ENCODE measurements at places on chromosomes 11 and 22.
A peak's percentile ranks its signal among the peaks of the same experiment; 100 is the strongest.

DNA sequence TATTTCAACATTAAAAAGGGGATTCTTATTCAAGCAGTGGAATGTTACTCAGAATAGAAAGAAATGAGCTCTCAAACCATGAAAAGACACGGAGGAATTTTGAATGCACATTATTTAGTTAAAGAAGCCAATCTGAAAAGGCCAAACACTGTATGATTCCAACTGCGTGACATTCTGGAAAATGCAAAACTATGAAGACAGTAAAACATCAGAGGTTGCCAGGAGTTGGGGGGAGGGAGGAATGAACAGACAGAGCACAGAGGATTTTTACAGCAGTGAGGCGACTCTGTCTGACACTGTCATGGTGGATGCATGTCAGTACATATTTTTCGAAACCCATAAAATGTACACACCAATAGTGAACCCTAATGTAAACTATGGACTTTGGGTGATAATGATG lies 22.9 kb upstream of the THY1 start:
- DNase-seq, result no peak

GRCh38 chr11:59542142-59542810 lies 30.9 kb downstream of the OR4D9 start:
- DNase-seq, result no peak

GRCh38 chr22:45237065-45237990 lies 3.4 kb downstream of the KIAA0930 start:
- no peak for DNase-seq

- no peak for DNase-seq
Measured at GRCh38 chr22:47287516-47287915, 525.1 kb downstream of the TBC1D22A start.

DNA sequence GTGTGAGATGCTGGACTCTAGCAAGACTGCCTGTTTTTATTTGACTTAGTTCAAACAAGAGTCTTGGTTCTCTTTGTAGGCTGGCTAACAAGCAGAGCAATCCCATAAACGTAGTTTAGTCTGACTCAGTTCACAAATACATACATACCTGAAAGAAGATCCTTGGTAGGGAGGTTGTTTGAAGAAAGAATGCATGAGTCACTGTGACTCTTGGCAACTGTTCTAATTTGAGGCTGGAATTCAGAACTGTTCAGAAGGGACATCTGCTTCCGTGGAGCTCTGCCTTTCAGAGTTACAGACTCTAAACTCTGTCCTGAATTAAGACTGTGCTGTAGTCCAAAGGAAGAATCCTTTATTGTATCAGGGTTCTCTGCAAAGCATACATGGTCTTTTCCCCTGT lies 32.2 kb downstream of the C2CD3 start:
- DNase-seq, result no peak

DNA sequence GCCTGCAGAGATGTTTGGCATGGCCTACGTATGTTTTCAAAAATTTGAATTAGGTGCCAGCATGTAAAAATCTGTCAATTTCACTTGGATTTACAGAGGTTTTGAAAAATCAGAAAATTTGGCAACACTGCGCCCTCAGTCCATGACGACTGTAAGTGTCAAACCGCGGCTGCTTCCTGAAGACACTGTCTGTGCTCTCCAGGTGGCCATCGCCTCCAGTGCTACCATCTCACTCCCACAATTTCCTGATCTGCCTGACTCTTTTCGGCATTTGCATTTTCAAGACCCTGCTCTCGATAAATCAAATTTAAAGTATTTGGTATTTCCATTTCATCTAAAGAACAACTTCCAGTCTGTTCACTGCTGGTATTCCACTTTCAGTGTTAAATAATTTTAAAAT lies 34.6 kb downstream of the VSIG10L2 start:
- no peak for DNase-seq

DNA sequence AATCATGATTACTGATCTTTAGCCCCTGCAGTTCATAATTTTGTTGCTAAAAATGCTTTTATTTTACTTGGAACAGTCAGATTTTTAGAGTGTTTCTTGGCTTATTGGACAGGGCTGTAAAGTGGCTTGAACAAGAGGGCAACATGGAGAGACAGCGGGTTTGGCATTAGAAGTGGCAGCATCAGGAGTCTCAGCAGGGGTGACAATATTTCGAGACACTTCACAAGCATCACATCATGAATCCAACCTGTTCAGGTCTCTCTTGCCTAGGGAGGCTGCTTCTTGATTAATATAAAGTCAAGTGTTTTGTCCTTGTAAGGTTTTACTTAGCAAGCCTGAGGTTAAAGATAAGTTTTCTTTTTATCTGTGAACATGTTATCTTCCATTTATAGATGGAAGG lies 2249.5 kb downstream of the LRRC4C start:
- DNase-seq, result no peak

GRCh38 chr11:120547811-120548681 lies 36.5 kb downstream of the GRIK4 start:
- DNase-seq, result peak; percentile 15

DNA sequence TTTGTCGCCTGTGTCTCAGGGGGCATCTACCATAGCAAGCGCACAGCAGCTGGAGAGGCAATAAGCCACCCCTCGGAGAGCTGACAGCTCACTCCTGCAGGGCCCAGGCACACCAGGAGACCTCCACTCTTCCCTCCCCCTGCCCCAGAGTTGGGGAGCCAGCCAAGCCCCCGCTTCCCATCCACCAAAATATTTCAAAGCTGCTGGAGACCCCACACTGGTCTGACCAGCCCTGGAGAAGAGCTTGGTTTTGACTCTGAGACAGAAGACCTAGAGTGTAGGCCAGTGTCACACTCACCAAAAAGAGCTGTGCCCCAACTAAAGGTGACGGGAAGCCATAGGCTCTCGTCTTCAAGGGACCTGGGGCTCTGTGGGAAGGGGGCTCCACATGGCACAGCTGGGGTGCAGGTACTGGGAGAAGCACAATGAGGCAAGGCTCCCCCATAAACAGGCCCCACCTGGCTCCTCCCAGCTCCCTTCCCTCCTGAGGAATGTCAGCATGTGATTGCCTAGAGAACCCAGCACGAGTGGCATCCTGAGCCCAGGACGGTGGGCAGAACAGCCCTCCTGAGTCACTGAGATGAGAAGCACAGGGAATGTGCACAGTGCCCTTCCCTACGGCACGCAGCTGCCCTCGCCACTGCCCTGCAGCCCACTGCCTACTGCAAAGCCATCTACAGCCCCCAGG lies 5.8 kb upstream of the GNAZ start:
- no peak for DNase-seq

DNA sequence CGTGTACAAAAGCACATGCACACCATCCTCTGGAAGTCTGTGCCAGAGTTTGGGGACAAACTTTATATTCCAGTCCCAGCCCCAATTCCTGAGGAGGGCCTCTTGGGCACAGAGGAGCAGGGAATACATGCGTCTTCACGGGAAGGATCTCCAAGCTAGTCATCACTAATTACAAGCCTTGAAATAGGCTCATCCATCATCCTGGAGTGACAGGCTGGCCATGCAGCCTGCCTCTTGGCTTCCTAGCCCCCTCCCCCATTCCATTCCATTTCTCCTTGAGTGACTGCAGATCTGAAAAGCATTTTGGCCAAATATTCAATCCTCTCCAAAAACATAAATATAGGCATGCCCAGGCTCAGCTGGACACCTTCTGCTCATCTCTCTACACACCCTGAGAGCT lies 24.8 kb downstream of the SERPING1 start:
- DNase-seq, result no peak

DNA sequence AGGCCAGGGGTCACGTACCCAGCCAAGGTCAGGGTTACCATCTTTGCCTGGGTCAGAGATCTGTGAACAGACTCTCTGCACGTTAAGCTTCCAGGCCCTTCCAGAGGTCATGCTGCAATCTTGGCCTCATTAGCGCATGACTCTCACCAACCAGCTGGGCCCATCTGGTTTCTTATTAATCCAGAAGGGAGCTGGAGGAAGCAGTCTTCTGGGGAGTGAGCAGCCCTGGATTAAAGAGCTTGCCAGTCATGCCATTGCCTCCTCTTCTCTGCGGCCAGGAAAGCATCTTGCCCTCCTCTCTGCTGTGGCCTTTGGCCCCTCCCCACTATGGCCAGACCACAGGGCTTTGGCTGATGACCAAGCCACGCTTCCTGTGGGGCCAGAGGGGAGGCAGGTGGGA lies 57.4 kb downstream of the CHST1 start:
- no peak for DNase-seq

DNA sequence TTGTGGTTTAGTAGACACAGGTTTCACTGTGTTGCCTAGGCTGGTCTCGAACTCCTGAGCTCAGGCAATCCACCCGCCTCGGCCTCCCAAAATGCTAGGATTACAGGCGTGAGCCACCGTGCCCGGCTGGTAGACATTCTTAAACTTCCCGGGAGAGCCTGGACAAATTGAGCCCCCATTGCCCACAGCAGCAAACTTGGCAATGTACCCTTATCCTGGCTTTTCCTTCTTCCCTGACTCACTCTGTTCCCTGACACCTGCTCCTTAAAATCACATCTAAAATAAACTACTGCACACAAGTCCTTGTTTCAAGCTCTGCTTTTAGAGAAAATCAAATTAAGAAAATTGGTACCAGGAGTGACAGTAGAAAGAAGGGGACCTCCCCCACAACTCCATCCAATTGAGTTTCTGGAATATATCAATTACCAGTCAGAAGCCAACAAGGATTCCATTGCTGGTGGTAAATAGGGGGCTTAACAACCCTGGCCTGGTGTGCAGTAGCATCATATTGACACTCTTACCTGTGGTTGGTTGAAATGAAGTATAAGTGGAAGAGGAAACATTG lies 7.4 kb upstream of the MCHR1 start:
- no peak for DNase-seq

GRCh38 chr11:109390752-109391151 lies 31.2 kb upstream of the C11orf87 start:
- DNase-seq, result no peak

GRCh38 chr11:6927030-6927617 lies 898 bp downstream of the ZNF215 start:
- peak; percentile 32 for DNase-seq

- DNase-seq, result no peak
Measured at GRCh38 chr11:63489879-63490278, 1.1 kb downstream of the PLAAT5 start.

DNA sequence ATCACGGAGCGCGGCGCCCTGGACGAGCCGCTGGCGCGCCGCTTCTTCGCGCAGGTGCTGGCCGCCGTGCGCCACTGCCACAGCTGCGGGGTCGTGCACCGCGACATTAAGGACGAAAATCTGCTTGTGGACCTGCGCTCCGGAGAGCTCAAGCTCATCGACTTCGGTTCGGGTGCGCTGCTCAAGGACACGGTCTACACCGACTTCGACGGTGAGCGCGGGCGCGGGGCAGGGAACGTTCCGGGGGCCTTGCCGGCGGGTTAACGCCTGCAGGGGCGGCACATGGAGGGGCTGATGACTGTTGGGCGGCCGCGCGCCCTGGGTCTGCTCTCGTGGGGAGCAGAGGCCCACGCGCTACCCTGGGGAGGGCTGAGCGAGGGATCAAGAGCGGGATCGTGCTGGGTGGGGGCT lies 1.0 kb downstream of the PIM3 start:
- DNase-seq, result no peak

DNA sequence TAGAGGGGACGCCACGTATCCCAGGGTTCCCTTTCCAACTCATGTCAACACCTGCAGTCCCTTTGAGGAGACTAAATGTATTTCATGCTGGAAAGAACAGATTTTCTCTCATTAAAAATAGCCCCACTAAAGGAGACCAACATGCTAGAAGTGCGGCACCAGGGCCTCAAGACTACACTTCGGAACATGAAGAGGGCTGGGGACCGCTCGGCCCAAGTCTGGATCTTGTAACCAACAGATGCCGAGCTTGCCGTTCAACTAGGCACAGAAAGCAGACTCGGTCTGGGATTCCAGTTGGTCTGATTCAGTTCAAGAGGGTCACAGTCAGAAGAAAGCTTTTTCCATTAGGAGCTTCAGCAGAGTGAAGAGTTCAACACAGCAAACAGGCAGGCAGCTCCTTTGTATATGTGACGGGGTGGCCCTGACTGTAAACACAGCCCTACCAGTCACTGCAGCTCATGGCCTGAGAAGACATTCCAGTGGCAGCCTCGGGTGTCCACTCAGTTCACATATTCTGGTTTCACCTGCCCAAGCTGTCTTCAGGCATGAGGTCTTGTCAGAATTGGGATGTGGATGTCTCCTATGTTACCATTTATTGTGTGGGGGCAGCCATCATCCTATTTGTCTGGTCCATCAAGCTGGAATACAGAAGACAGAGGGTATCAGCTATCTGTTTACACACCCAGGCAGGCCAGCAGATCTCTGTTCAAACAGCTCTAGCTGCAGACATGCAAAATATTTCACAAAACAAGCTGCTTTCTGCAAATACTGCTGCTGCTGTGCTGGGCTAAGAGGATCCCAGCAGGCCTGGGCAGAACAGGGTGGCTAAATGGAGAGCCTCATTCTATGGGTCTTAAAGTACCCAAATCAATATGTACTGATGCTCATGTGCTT lies 8.8 kb downstream of the RIC8A start:
- DNase-seq, result no peak

DNA sequence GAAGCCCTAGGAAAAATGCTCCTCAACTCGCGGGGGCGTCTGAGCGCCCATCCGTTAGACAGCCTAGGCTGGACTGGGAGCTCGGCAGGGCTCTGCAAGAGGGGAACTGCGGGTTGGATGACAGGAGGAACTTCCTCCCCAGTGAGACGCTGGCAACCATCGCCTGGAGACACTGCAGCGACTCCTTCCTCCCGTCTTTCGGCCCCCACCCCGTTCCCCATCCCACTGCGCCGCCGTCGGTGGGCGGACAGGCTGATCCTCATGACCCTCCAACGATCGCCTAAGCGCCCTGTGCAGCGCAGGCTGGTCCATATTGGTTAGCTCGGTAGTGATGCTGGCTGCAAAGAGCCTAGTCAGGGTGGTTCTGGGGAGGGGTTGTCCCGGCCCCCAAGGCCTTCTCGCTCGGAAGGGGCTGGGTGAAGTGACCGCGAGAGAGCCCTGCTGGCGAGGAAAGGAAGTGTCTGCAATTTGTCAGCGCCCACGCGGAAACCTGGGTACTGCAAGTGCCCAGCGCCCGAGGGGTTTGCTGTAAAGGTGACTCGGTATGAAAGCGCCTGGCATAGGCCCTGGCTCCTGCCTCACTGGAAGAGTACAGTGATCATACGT lies 638 bp downstream of the NRGN start:
- peak; percentile 43 for DNase-seq

DNA sequence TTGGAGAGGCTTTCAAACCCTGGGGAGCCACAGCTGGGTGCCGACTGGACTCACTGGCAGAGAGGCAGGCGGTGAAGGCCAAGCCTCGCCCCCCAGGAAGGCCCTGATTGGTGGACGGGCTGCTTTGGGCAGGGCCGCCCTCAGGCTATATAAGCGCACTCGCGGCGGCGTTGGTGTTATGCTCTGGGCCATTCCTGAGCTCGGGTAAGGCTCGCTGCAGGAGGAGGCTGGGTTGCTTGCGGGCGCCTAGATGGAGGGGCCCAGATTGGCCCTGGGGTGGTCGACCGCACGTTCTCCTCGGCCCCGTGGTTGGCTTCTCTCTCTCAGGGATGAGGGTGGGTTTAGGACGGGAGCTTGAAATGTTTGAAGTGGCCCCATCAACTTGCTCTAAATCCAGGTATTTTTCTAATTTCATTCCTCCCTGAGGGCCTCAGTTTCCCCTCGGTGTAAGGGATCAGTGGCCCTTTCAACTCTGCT lies at the start of gene SPDYC:
SPDYC (plus strand) TSS at position 176 of the 477 bp plus-strand sequence. CDS start 1,125 bp downstream, outside the sequence.
- no peak for DNase-seq
